ENCODE measurements at places on chromosomes 16 and 17. TPM values are rescaled to one million over a fixed set of nuclear protein-coding genes. Genes with fewer than 3 reads are reported as not detected.

GRCh38 chr17:41613277-41614082 is 913 bp upstream of the KRT16 start:
- DNase-seq, result no peak

DNA sequence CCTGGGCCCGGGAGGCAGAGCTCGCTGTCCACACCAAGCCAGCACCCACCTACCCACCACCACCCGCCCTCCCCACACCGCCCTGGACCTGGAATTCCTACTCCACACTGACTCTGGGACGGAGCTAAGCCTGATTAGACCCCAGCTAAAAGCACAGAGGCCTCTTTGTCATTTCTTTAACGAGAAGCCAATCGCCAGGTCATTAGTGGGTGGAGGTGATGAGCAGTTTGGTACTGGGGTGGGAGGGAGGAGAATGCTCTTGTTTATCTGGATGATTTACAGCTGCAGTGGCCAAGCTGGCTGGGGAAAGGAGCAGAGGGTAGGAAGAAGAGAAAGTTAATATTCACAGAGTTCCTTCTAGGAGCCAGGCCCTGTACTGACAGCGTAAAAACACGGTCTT is 6.0 kb upstream of the BHLHA9 start:
- DNase-seq, result no peak

GRCh38 chr16:84567286-84567962 is 50.5 kb downstream of the COTL1 start:
- DNase-seq, result no peak

GLP2R gene
- total RNA-seq, result not detected

DNA sequence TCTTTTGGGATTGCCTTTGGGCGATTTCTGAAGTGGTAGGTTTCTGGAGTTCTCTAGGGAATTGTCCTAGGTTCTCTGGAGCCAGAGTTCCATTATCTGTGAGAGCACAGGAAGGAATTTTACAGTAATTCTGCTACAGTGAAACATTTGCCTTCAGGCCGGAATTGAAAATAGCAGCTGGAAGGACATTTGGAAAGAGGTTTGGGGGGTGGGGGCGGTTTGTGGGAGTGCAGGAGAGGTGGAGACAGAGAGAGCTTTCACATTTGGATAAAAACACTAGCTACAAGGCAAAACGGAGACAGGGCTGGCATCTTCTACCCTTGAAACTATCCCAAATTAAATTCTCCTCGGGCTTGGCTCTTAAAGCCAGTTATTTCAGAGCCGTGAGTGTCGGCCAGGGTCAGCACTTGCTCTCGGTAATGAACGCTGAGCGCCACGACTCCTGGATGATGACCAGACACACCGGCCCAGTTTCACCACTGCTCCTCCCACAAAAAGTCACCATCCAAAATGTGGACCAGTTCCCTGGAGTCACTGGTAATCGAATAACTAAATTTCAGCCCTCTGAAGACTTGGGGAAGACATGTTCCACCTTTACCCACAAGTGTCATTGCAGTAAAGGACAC is 67.7 kb upstream of the TANC2 start:
- peak; percentile 85 for DNase-seq

TEKT1 gene
- total RNA-seq, result not detected

- no peak for DNase-seq
Measured at GRCh38 chr17:80195141-80195540, 25.0 kb downstream of the SGSH start.

NPIPB6 gene
- total RNA-seq, result not detected

GRCh38 chr16:59886021-59886420 is 1151.9 kb upstream of the GOT2 start:
- DNase-seq, result peak; percentile 88

TRIM72 gene
- total RNA-seq, result 56.5 TPM

DNA sequence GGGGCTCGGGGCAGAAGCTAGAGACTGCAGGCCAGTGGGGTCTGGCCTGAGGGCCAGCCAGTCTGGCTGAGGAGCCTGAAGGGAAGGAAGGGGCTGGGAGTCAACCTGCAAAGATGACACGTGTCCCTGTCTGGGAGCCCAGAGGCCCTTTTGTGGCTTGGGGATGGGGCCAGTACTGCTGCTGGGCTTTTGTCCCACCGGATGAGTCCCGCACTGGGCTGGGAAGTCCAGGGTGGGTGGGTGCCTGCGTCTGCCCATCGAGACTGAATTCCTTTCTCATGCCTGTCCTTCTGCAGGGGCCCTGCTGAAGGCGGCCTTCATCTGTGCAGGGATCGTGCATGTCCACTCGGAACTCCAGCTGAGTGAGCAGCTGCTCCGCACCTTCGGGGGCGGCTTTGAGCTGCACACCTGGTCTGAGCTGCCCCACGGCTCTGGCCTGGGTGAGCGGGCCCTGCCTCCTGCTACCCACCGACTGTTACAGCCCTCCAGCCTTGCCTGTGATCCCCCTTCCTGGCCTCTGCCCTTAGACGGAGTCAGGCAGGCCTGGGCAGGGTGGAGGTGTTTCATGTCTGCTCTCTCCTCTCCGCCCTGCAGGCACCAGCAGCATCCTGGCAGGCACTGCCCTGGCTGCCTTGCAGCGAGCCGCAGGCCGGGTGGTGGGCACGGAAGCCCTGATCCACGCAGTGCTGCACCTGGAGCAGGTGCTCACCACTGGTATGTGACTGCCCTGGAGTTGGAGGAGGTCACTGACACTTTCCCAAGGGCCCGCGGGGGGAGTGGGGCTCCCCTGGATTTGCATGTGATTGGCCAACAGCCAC is 20.9 kb downstream of the FCSK start:
- no peak for DNase-seq

LITAFD gene
- total RNA-seq, result not detected

- no peak for DNase-seq
Measured at GRCh38 chr16:2795395-2796143, 2.7 kb upstream of the PRSS41 start.

DNA sequence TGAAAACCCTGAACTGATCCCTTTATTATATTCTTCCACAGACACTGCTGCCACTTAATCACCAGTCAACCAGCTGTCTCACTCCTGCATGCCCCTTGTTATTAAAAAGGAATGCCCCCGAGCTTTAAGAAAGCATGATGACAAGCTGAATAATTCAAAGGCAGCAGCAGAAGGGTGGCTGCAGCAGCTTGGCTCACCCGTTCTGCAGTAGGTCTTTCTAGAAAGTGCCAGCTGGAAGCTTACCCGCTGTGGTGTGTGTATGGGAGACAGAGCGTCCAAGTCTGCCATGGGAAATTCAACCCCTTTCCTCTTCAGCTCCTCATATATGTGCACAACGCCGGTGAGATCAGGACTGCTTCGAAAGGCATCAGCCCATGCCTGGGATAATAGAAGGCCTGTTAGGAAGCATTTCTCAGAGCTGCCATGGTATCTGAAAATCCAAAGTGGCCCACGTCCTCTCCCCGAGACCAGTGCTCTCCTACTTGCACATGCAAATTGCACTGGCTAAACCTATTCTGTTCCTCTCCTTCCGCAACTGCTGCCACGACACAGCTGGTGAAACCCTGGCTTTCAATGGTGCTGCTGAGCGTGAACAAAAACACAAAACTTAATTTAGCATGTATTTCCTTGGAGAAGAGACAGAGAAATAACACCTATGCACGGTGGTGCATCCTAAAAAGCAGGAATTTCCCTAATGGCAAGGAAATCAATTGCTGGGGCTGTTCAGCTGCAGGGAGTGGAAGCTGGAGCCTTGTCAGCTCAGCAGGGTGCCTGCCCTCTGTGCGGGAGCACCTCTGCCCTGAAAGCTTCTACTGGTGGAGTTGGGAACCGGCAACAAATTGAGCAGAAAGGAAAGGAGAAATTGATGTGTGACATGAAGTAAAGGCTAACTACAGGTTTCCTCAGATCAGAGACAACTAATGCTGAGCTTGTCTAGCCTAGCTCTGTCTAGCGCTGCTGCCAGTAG is 47.9 kb upstream of the SREBF1 start:
- no peak for DNase-seq

- no peak for DNase-seq
Measured at GRCh38 chr16:87160234-87160636, 157.0 kb downstream of the C16orf95 start.

KCNJ16 gene
- total RNA-seq, result not detected

NOS2 gene
- total RNA-seq, result not detected

DNA sequence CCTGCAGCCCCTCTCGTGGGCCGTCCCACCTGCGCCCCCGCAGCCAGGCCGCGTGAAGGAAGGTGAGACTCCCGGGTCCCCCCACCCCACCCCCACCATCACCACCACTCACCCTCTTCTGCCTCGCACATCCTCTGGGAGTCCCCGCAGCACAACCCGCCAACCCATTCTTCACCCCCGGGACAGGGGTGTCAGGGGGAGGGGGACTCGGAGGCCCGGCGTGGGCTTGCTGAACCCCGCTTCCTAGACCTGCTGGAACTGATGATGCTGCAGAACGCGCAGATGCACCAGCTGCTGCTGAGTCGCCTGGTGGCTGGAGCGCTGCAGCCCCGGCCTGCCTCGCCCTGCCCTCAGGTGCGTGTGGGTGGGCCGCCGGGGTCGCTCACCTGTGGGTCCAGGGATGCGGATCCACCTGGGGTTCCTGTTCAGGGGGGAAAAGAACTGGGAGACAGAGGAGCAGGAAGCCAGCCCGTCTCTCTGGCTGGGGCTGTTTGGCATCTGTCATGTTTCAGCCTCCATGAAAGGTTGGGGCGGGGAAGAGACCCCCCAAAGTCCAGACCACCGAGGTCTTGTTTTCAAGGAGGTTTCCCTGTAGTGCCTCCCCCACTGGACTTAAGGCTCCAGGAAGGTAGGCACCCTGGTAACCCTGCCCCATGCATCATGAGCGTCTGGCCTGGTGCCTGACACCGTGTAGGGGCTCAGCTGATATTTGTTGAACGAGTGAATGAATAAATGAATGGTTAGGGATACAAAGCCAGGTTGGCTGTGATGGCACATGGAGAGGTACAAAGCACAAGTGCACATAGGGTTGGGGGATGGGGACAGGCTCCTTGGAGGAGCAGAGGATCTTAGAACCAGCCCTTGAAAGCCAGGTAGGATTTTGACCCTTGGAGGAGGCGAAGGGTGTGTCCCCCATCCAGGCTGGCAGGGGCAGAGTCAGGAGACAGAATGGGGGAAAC is 849 bp downstream of the PRR29 start:
- DNase-seq, result no peak

C16orf46 gene
- 0.58 TPM for total RNA-seq

DNA sequence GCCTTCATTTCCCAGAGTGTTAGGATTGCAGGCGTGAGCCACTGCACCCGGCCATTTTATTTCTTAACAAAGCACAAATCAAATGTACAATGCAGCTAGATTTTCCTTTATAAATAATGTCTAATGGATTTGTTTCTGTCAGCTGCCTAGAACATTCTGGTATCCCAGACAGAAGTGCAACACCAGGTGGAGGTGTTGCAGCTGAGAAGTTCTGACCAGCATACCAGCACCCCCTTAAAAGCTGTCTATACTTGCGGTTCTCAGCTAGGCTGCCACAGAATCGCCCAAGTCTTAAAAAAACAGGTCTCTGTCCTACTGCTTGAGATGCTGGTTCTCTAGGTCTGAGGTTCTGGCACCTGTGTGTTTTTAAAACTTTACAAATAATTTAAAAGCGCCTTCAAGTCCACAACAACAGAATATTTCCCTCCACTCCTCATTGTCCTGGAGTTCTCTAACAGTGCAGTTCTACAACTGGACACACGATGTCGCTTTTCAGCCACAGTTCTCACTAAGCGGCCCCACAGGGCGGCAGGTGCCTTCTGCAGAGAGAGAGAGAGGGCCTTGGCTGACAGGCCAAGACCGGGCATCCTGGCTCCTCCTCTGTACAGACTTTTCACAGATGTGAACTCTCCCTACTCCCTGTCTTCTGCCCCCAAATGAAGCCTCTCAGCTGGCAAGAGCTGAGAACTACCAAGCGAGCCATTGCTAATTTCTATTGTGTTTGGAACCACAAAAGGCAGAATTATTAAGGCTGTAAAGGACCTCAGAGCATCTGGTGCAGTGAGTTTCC is 32.6 kb upstream of the MEOX1 start:
- DNase-seq, result peak; percentile 77

All from LHCN-M2 (cell line).